ENCODE measurements at places on chromosomes 6 and 20.

GRCh38 chr6:77837034-77837784, 184.4 kb downstream of the MEI4 start:
- DNase-seq = no peak

GRCh38 chr6:2630891-2631571, 119.7 kb downstream of the MYLK4 start:
- DNase-seq = peak; percentile 77

DNA sequence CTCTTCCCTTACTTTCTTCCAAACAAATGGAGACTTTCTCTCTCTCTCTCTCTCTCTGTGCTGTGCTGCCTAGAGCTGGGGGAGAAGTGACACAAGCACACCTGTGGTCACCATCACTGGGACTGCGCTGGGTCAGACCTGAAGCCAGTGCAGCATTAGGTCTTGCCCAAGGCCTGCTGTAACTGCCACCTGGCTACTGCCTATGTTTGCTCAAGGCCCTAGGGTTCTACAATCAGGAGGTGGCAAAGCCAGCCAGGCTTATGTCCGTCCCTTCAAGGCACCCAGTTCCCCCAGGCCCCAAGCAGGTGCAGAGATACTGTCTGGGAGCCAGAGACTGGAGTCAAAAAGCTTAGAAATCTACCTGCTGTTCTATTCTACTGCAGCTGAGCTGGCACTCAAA, 49.4 kb upstream of the TOP1 start:
- DNase-seq = no peak

DNA sequence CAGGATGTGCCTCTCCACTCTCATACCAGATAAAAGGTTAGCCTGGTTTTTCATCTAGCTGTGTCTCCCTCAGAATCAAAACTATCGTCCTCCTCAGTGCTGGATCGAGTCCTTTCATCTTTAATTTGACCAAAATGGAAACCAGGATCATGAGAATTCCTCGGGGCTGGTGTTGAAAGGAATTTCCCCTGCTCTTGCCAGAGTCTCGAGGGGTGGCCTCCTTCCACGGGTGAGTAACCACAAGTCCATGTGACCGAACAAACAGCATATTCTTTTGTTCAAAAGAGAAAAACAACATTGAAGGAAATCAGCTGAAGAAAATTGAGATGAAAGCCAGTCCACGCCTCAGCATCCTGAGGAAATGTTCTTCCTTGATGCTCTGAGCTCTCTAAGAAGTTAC, 165.9 kb upstream of the CDYL start:
- no peak for DNase-seq

- DNase-seq = no peak
Observed at GRCh38 chr6:106488494-106489370, 128.2 kb downstream of the CRYBG1 start.
